Stimulated activated CD4-positive, alpha-beta T cell treated with anti-CD3 and anti-CD28 coated beads, Interleukin-1b, Interleukin-23, amount 100 ng/mL, for 24 hours (primary cell): ENCODE measurements at places on chromosomes 6 and 20.
A peak's percentile ranks its signal among the peaks of the same experiment; 100 is the strongest.

DNA sequence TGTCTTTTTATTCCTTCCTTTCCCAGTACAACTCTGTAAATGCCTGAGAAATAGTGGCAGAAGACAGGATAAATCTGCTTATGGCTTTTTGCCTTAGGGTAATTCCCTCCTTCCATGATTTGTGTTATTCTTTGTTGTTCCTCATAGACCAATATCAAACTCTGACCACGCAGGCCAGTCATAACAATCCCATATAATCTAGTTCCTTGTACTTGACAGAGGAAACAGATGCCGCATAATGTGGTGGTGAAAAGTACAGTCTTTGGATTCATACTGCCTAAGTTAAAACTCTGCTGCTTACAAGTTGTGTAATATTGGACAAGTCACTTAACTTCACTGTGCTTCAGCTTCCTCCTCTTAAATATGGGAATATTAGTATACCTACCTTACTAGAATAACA, 8.2 kb upstream of the BAG2 start:
- DNase-seq: no peak

- peak; percentile 5 for DNase-seq
Observed at GRCh38 chr20:9912858-9913434, 74.1 kb upstream of the PAK5 start.

DNA sequence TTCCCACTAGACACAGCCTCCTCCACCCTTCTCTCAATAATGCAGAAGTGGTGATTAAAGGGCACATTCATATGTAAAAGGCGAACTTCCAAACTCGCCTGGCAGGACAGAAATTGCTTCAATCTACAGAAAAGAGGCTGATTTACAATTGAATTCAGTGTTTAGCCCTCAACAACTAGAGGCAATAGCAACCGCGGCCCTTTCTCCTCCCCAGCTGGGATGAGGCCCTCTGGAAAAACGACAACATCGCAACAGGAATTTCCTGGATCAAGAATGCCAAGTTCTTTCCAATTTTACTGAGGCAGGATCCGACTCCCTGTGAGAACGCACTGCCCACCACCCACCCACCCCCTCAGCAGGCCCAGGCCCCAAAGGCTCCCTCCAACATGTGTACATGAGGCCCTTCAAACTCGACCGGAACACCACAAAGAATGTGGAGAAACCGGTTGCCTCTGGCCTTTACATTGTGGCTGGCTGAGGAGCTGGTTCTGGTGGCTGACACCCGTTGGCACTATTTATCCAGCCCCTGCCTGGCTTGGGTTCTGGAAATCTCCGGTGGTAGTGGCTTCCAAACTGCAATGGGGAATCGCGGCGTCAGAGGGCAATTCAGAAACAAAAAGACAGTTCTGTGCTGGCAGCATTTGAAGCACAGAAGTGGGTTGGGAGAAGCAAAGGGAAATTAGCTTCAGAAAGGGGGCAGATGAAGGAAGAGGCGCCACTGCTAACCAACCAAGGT, 36.8 kb downstream of the ZMYND8 start:
- DNase-seq: no peak

- DNase-seq: no peak
Observed at GRCh38 chr6:142013287-142013686, 119.4 kb upstream of the GJE1 start.

DNA sequence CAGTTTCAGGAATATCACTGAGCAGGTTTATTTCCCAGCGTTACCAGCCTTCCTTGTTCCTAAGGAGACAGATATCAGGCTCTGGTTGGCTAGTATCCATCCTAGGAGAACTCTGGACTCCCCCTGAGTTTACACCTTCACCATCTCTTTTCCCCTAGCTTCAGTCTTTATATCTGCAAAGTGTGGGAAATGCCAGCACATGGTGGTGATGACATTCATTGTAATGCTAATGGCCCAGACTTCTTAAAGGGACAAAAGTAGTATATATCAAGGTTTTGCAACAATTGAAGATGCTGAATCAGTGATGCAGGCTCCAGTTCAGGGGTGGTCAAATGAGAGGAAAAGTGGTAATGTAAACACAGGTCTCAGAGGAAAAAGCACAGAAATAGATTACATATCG, 224.3 kb upstream of the SYNDIG1 start:
- no peak for DNase-seq

DNA sequence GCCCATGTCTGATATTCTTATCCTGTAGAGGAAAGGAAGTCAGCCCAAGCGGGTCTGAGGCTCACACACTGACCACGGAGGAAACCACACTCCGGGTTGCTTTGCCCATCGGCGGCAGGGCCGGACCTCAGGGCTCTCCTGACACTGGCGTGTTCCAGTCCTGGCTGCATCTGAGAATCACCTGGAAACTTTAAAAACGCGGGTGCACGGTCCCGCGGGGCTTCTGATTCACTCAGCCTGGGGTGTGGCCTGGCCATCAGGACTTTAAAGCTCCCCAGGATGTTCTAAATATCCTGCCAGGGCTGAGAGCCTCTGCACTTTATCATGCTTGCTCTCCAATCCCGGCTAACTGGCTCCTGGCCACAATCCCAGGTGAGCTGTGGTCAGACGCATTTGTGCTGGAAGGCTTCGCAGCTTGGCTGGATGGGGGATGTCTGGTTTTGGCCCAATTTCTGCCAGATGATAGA, 47.7 kb upstream of the DACT2 start:
- no peak for DNase-seq

DNA sequence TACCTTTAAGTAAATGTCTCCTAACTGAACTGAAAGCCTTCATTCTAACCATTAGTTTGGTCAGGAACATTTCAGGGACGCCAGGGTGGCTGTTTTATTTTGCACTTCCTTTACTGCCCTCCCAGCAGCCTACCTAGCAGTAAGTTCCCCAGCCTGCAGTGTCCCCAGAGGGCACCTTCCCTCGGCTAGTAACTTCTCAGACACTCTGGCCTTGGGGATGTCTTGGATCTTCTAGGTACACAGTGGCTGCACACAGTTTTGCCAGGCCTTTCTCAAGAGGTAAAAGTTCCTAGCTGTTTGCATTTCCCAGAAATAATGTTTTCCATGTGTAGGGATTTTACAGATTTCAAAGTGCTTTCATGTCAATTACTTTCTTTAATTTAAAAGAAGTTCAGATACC, 378 bp upstream of the LAMA2 start:
- DNase-seq: no peak
